ENCODE measurements at places on chromosomes 2 and 18.

- DNase-seq = no peak
Measured at GRCh38 chr2:31083234-31083993, 54.8 kb downstream of the GALNT14 start.

DNA sequence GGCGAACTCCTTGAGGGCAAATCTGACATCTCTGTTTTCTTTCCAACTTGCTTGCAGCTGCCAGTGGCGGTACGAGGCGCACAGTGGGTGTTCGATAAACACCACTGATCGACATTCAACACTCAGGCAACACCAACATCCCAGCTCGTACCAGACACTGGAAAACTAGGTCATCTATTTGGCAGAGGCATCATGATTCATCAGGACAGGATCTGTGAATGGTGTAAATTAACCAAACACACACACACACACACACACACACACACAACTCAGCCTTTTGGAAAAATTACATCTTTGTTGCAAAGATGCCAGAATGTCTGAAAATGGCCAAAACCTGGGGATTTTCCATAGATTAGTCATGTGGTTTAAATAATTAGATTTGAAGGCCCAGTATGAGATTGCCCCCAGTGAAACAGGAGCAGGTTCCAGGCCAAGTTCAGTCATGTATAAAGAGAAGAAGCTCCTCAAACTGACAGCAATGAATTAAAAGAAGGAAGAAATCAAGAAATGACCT, 150.5 kb upstream of the NCKAP5 start:
- DNase-seq = no peak

DNA sequence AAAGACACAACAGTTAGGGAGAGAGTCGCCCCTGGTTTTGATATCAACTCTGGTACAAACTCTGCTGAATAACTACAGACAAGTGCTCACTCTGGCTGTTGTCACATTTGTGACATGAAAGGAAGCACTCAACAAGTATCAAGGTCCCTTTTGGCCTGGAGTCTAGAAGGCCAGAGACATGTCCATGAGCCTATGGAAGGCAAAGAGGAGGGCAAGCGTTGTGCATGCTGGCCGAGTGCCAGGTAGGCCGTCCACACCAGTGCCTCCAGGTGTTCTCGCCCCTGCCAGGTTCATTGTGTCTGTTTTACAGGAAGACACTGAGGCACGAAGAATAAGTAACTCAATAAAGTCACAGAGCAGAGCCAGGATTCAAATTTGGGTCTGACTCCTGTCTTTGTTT, 21.1 kb downstream of the ILKAP start:
- no peak for DNase-seq

DNA sequence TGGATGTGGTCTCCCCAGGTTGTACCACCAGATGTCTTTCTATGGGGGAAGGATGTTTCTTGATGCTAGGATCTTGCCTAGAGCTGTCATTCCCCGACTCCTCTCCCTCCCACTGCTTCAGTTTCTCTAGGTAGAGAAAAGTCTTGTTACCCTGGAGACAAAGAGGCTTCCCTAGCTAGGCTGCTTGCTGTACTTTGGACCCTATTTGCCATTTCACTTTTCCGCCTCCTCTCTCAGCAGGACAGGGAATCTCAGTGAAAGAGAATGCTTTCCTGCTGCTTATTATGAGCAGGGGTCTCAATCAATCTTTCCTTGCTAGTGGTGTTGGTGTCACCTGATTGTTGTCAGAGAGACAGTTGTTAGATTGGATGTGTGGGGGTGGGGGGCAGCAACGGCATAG, 818.8 kb upstream of the GYPC start:
- no peak for DNase-seq

GRCh38 chr2:135150725-135151124, 98.6 kb downstream of the RAB3GAP1 start:
- DNase-seq = no peak

GRCh38 chr2:134407154-134407890, 153.4 kb downstream of the MGAT5 start:
- DNase-seq = no peak

DNA sequence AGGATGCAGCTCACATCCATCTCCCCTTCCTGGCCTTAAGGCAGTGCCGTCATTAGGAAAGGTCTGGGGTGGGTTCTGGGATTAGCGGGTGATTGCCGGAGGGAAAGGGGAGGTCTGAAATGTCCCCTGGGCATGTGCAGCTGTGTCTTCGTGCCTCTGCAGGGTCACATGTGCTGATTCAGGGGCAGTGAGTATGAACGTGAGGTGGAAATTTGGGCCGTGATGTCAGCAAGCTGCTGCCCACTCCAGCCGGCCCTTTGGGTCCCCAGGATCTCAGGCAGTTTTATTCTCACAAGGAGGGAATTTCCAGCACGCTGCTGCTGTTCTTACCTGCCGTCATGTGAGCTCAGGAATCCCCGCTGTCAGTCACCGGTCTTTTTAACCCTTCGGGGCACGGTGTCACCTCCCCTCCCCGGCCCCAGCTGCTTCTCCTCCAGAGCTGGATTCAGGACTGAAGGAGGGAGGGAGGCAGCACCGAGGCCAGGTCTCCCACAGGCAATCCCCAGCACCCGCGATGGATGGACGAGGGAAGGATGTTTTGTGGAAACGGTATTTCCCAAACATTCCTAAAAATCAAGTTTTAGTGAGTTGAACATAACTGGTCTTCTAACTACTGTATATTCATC, 23.5 kb downstream of the GPR35 start:
- no peak for DNase-seq

DNA sequence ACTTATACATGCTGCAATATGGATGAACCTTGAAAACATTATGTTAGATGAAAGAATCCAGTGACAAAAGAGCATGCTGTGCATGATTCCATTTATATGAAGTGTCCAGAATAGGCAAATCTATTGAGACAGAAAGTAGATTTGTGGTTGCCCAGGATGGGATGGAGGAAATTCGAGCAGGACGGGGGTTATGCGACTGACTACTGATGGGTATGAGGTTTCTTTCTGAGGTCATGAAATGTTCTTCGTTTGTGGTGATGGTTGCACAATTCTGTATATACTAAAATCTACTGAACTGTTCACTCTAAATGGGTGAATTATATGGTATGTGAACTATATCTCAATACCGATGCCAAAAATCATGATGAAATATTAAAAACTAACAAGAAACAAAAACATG, 18.9 kb upstream of the MTERF4 start:
- no peak for DNase-seq

GRCh38 chr2:65869296-65869695, 436.9 kb upstream of the SPRED2 start:
- no peak for DNase-seq

GRCh38 chr2:188619146-188619545, 327.5 kb downstream of the GULP1 start:
- DNase-seq = no peak

GRCh38 chr2:217753460-217754200, 249.2 kb downstream of the TNS1 start:
- no peak for DNase-seq

Data from neural crest cell (in vitro differentiated cells).